NCI-H1417 (cell line): ENCODE measurements at places on chromosomes 3 and 15.

DNA sequence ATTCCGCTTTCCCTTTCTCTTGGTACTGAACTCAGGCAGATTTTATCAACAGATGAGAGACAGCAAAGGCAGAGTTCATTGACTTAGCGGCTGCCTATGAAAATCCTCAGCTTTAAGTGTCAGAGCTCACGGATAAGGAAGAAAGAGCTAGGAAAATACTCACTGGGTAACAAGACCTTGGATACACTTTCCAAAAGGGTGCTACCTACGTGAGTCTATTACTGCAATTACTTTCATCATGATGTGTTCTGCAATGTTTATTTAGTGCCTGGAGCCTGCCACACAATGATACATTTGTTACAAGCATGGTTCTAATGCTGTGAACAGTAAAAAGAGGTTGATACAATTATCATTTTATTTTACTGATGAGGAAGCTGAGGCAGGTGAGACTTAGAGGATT is 177.5 kb downstream of the GRM7 start:
- DNase-seq: no peak

GRCh38 chr3:136239094-136239493 is 11.0 kb upstream of the PCCB start:
- no peak for DNase-seq

DNA sequence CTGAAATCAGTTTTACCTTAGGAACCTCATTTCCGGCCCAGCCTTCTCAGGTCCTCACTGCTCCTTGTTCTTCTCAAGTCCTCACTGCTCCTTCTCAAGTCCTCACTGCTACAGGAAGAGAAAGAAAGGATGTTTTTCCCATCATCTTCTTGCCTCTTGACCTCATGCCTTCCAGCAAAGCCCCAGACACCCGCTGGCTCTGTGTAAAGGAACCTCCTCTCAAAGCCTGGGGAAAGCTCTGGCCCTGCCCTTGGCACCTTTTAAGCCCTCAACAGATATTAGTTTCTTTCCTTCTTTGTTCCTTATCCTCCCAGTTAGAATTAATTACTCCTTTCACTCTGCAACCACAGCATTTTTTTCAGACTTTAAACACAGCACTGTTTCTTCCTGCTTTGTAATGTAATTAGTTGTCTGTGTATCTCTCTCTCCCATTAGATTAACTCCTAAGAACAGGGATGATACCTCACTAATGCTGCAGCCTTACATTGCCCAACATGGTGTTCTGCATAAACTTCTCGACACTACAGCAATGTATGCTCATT is 4.0 kb upstream of the WDR49 start:
- DNase-seq: no peak

GRCh38 chr15:78422571-78423340 is 15.3 kb upstream of the IREB2 start:
- peak; percentile 57 for DNase-seq

GRCh38 chr3:150765949-150766720 is 3.2 kb upstream of the SIAH2 start:
- no peak for DNase-seq

GRCh38 chr3:181880331-181880730 is 168.6 kb downstream of the SOX2 start:
- peak; percentile 44 for DNase-seq

GRCh38 chr3:43394041-43394554 is 107.8 kb downstream of the SNRK start:
- no peak for DNase-seq
